GOT3 (cell line): ENCODE measurements at places on chromosomes 5 and 9.

DNA sequence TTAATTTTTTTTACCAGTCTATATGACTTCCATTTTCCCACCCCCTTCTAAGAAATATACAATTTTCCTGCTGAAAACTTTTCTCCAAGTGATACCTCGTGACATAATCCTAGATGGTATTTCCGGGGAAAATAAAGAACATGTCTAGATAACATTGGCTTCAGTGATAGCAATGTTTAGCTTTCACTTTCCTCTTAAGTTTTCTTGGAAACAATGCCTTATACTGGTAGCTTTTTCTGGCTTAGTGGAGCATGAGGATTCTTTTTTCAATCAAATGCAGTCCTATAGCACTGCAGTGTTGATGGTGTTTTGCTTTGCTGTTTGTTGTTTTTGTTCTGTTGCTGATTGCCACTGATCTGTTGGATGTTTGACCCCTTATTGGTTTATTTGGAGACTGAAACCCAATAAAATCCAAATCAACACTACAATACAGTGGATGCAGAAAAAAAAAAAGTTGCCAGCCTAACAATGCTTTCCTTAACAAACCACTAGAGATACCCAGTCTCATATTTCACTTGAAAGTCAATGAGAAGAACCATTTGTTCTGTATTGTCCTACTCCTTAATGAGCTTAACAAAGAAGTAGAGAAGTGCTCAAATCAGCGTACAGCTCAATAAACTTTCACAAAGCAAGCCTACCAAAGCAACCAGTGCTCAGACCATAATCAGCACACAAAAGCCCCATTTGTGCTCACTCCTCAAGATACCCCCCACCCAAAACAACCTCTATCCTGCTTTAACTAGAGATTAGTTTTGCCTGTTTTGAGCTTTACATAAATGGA, 74.2 kb upstream of the GRAMD2B start:
- no peak for DNase-seq

DNA sequence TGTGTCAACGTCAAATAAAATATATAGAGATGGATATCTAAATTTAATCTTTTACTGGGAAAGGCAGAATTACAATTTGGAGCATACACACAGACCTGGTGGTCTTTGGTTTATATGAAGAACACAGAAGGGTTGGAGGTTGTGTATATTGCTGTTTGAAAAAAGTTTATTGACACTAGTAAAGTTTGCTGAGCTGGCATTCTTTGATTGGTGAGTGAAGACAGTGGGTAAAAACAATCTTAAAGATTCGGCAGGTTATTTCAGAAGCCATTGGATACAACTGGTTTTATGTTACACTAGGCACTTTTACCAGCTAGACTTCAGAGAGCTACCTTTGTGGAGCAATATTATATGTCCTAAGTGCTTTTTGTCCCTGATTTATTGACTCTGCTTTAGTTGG, 27.2 kb downstream of the IZUMO3 start:
- no peak for DNase-seq

- no peak for DNase-seq
Observed at GRCh38 chr5:53099546-53099945, 10.0 kb downstream of the MOCS2 start.

- no peak for DNase-seq
Observed at GRCh38 chr9:127568971-127569885, 42.8 kb upstream of the STXBP1 start.

DNA sequence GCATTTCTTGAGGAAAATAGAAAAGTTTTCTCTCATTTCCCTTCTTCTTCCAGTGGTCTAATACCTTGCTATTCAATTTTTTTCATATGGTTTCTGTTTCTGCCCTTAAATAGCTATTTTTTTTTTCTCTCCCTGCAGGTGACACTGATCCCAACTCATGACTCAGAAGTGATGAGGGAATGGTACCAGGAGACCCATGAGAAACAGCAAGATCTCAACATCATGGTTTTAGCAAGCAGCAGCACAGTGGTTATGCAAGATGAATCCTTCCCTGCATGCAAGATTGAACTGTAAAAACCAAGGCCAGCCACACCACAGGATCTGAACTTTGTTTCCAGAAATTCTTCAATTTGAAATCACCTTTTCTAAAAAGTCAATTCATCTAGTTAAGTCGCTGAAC, 97.7 kb downstream of the MAP1B start:
- no peak for DNase-seq

DNA sequence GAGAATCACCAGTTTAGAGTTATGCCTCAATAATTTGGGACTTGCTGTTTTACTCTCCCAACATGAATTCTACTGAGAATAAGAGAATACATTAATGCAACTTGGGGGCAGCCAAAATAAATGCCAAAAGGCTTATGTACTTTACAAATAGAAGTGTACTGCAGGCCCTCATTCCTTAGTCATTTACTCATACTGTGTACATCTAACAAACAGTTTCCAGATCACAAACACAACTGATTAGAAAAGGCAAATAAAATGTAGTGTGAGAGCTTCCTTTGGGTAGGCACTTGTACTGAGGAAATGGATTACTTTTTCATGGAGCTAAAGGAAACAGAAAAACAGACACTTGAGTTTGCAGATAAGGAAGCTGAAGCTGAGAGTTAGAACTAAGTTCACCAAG, 12.6 kb downstream of the ANKDD1B start:
- DNase-seq = no peak

DNA sequence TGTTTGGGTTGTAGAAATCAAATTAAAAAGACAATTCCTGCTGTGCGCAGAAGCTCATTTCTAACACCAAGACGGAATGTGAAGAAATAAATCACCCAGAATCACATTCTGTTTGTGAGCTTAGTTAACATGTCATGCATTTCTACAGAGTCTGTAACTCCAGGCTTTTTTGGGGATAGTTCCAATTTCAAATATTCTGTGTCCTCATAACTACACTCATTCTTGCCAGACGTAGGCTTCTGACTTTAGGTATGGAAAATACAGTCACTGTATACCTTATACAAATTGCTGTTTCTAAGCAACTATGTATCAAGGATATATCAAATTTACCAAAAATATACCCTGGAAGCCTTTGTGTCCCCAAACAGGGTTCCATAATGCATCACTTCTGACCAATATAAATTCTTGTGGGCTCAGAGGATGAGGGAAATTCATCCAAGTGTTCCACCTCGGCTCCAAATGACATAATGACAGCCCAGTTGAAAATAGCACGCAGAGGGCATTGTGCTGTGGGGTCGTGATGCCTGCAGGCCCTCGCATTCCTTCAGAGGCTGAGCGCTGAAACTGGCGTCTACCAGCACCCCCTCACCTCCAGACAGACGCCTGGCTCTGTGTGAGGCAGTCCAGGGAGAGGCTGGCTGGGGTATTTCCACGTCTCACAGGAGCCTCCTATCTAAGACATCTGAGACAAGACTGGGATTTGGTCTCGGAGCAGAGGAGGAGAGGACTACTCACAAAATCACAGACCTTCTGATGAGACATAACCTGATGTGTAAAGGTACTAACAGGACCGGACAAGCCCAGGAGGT, 79.8 kb downstream of the KLF4 start:
- no peak for DNase-seq

- no peak for DNase-seq
Observed at GRCh38 chr9:4788703-4789102, 4.0 kb upstream of the RCL1 start.

DNA sequence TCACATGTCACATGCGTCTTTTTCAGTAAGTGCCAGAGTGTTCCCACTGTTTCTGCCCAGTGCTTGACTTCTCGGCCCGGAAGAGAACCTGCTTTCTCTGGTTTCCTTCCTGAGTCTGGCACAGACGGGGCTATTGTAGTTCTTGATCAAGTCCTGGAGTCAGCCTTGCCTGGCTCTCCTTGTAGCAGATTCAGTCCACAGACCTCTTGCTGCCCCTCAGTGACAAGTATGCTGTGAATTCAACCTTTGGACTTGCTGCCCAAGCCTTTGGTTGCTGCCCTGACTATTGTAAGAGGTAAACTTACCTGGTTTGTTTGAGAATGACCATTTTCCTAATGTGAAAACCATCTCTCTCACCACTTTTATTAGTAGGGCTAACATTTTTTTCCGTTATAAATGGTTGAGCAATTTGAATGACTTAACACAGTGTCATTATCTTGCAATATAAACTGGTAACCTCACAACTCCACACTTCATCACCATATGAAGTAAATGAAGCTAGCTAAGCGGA, 24.7 kb downstream of the ZBTB34 start:
- no peak for DNase-seq

DNA sequence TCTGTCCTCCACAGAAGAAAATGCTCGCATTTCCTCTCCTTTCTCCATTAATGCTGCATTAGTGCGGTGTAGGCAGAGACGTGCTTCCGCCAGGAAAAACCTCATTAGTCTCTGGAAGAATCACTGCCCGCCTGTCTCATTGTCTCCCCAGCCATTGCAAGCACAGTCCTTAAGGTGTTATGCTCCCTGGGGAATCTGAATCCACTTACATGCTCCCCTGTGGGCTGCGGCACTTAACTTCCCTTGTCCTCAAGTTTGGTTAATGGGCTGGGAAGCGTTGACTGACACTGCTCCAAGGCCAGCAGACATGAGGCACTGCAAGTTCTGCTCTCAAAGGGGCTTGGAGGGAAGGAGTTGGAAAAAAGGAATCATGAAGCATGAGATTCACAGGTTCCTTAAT, 41.6 kb downstream of the TARS1 start:
- no peak for DNase-seq

GRCh38 chr9:135903358-135903656, 4.0 kb downstream of the CAMSAP1 start:
- DNase-seq = no peak

GRCh38 chr5:113682497-113683136, 169.1 kb downstream of the YTHDC2 start:
- DNase-seq = no peak

GRCh38 chr5:161530700-161531099, 15.8 kb downstream of the GABRB2 start:
- DNase-seq = no peak

GRCh38 chr5:89232139-89232603, 349.2 kb upstream of the MEF2C start:
- no peak for DNase-seq

- no peak for DNase-seq
Observed at GRCh38 chr9:123929177-123929869, 603 bp downstream of the DENND1A start.

DNA sequence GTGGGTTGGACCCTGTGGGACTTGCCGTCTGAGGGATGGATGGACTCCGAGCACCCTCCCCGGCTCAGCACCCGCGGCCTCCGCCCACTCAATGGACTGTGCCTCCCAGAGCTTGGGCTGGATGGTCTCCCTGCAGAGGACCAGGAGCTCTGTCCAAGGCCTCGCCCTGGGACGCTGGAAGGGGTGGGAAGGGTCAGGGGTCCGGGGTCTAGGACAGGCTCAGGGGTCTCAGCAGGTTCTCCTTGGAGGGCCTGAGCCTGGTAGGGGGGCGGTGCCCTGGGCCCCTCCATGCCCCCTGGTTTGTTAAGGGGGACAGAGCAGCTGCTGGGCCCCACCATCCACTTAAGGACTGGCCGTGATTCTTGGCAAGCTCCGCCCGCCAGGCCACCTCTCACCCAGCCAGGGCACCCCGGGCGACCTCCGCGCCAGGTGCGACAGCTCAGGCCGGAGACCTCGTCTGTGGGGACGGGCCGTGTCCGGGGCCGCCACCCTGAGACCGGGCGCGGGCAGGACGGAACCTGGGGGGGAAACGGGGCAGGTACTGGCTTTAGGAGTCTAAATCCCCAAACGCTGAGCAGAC, 29.2 kb downstream of the EXOC3 start:
- DNase-seq = no peak

GRCh38 chr5:106755066-106755465, 915.7 kb downstream of the EFNA5 start:
- no peak for DNase-seq

- no peak for DNase-seq
Observed at GRCh38 chr9:90770182-90770738, 31.4 kb upstream of the SYK start.

- no peak for DNase-seq
Observed at GRCh38 chr5:143481697-143482531, 78.4 kb upstream of the NR3C1 start.

- peak; percentile 58 for DNase-seq
Observed at GRCh38 chr5:177447066-177447610, 524 bp downstream of the PRR7 start.

GRCh38 chr5:144504929-144505577, 334.4 kb downstream of the KCTD16 start:
- no peak for DNase-seq

GRCh38 chr5:148828511-148829247, 2.3 kb downstream of the ADRB2 start:
- DNase-seq = no peak

DNA sequence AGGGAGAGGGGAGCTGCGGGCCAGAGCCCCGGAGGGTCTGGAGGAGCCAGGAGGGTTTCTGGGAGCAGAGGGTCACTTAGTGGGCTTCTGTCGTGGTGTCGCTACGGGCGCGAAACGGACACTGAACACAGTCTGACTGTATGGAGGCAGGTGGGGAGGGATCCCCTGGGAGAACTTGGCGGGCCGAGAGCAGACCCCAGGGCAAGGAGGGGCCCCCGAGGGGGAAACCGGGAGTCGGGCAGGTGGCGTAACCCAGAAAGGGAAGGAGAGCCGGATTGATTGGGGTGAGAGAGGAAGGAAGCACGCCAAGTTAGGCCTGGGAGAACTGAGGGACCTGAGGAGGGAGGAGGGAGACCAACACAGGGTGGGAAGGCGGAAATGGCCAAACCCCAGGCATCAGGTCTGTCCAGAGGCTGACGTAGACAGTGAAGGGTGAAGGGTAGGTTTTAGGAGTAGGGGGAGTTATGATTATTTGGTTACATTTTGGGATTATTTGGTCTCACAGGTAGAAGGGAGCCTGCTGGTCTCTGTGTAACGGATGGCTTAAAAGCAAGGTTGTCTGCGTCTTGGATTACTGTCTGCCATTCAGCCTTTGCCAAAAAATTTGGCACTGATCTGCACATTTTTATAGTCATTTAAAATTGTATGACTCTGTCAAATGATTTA, 3.3 kb upstream of the MSMP start:
- no peak for DNase-seq
